ENCODE measurements at places on chromosomes 11 and 22. TPM values are rescaled to one million over a fixed set of nuclear protein-coding genes. Genes with fewer than 3 reads are reported as not detected.

GRCh38 chr22:30753701-30754100 is 59.0 kb downstream of the OSBP2 start:
- no peak for DNase-seq

DNA sequence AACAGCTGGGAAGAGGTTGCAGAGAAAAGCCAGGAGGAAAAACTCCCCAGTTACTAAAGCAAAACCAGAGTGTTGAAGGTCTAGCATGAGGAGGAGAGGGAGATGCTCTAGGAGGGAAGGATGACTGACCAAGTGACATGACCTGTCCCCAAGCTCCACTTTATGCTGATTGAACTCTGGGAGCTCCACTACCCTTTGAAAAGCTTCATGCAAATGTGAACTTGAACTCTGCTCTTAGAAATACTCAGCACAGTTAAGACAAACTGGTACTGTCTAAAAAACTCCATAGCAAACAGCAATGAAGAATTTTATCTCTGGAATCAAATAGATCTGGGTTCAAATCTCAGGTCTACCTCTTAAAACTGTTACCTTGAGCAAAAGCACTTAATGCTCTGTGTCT is 14.5 kb upstream of the POU2AF1 start:
- no peak for DNase-seq

Gene BIRC2
- polyA plus RNA-seq, result 34.1 TPM

GRCh38 chr22:36384766-36385481 is 2.8 kb downstream of the MYH9 start:
- no peak for DNase-seq

Gene MS4A6A
- polyA plus RNA-seq, result 23.0 TPM

DNA sequence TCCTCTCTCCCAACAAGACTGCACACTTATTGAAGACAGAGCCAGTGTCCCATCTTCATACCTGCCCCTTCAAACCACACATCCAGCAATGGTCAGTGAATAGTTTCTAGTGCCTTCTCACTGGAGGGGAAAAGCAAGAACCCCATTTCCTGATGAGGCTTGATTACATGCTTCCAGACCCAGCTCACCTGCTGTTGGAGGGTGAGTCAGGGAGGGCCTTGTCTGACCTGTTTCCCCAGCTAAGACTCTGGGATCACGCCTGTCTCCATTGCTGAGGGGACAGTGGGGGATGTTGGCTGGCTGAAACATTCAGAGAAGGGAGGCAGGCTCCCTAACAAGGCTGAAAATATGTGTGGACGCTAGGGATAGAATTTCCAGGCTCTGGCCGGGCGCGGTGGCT is 27.5 kb upstream of the ZDHHC13 start:
- DNase-seq, result no peak

DNA sequence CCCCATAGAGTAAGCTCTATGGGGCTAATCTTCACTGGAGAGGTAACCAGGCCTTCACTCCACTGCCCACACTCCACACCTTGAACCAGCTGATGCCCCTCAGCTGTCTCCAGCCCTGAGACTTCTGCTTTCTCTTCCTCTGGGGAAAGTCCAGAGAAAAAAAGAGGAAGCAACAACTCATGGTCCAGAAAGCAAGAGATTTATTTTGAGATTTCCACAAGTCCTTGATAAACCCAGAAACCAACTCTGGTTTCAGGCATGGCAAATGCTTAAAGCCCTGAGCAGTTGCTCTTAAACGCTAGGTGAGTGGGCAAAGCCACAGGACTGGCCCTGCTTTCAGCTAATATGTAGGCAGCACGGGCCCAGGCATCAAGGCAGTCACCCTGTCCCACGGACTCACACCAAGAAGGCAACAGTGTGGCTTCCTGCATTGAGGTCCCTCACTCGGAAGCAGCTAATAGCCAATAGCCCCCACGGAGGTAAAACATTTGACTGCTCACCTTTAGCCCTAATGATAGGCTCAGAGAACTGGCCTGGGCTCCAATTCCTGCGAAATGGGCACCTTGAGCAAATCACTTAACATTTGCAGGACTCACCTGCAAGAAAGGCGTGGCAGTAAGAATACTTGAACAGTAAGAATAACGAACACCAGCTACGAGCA is 4.3 kb downstream of the CYB561A3 start:
- no peak for DNase-seq
